ENCODE measurements at places on chromosomes 4 and X.
A peak's percentile ranks its signal among the peaks of the same experiment; 100 is the strongest.

GRCh38 chr4:14386196-14386595 is 616.1 kb upstream of the CPEB2 start:
- DNase-seq, result no peak

DNA sequence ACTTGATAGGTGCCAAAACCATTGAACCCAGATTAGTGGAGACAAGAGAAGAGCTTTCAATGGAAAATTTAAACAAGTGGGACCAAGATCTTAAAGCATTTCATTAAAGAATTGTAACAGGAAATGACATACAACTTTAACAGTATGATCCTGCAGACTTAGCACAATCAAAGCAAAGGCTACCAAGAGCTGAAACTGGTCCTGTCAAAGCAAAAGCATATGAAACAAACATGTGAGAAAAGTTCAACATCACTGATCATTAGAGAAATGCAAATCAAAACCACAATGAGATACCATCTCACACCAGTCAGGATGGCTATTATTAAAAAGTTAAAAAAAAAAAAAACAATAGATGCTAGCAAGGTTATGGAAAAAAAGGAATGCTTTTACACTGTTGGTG is 425.6 kb downstream of the IL1RAPL1 start:
- no peak for DNase-seq

- DNase-seq, result no peak
Observed at GRCh38 chrX:100647095-100647494, 3.1 kb downstream of the SRPX2 start.

DNA sequence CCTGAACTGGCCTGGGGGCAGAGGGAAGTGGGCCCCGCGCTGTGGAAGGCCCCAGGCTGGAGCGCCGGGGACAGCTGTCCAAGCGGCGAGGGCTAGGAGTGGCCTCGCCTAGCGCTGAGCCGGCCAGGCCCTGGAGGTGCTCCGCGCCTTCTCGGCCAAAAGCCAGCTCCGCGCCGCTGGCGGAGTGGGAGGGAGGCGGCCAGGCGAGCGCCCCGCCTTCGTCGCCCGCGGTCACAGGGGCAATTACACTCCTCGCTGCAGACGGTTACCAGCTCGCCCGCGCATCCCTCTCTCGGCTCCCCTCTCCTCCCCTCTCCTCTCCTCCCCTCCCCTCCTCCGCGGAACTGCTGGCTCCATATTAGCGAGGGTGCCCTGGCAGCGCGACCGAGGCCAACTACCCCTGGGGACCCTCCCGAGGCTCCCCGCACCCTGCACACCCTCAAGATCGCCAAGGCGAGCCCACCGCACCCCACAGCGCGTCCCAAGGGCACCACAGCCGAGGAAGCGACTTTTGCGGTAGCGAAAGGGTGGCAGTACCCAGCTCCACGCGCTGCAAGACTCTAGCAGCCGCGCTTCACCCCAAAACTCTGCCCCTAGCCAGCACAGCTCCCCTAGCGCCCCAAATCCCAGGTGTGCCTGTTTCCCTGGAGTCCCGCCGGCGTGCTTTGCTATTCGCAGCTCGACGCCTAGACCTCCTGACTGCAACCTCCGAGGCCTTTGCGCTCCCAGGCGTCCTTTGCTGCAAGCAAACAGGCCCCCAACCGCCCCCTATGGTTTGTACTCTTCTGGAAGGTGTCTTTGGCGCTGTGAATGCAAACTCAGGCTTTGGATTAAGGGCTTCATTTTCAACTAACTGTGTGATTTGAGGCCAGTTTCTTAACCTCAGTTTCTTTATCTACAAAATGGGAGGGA is 91.4 kb downstream of the BCOR start:
- DNase-seq, result no peak

DNA sequence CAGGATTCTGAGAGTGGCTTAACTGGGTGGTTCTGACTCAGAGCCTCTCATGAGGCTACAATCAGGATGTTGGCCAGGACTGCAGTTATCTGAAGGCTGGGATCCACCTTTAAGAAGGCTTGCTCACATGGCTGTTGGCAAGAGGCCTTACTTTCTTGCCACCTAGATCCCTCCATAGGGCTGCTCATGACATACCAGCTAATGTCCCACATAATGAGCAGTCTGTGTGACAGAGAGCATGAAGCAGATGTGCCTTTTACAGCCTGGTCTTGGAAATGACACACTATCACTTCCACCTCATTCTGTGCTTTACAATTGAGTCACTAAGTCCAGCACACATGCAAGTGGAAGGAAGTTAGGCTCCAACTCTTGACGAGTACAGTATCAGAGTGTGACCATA is 4.3 kb upstream of the RBM3 start:
- DNase-seq, result no peak

DNA sequence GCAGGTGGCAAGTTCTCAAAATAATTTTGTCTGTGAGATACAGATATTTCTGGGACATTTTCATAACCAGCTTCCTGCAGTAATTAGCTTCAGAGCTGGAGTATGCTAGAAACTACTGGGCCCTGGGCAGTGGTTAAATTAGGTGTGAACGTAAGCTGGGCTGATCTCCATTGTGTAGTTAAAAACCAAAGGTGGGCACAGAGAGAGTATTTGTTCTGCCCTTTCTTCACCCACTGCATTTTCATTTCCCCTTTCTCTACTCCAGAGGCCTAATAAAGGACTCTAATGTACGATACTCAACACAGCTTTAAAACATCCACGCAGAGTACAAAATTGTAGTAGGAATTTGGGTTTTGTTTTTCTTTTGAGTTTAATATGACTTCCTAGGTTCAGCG is 252.7 kb downstream of the SPRY1 start:
- DNase-seq, result no peak

- DNase-seq, result peak; percentile 53
Observed at GRCh38 chr4:47383829-47384427, 79.6 kb downstream of the COMMD8 start.

GRCh38 chr4:139210486-139210885 is 33.5 kb upstream of the ELF2 start:
- no peak for DNase-seq

GRCh38 chr4:48635310-48635709 is 144.8 kb downstream of the FRYL start:
- DNase-seq, result peak; percentile 10

DNA sequence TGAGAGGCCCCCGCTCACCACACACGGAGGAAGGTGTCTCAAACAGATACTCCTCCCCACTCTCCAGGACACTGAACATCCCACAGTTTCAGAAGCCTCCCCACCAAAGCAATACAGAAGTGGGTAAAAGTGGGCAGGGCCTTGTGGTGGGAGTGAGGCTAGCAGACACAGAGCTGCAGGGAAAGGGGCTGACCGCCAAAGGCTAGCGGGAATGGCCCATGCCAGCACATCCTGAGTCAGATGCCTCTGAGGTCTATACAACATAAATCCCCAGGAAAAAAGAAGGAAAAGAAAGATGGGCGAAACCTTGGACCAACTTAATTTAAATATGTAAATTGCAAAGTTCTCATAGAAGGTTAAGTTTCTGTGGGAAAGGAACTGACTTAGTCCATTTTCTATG is 21.9 kb upstream of the ARHGAP10 start:
- no peak for DNase-seq

GRCh38 chr4:67918428-67918827 is 34.6 kb upstream of the TMPRSS11D start:
- no peak for DNase-seq

DNA sequence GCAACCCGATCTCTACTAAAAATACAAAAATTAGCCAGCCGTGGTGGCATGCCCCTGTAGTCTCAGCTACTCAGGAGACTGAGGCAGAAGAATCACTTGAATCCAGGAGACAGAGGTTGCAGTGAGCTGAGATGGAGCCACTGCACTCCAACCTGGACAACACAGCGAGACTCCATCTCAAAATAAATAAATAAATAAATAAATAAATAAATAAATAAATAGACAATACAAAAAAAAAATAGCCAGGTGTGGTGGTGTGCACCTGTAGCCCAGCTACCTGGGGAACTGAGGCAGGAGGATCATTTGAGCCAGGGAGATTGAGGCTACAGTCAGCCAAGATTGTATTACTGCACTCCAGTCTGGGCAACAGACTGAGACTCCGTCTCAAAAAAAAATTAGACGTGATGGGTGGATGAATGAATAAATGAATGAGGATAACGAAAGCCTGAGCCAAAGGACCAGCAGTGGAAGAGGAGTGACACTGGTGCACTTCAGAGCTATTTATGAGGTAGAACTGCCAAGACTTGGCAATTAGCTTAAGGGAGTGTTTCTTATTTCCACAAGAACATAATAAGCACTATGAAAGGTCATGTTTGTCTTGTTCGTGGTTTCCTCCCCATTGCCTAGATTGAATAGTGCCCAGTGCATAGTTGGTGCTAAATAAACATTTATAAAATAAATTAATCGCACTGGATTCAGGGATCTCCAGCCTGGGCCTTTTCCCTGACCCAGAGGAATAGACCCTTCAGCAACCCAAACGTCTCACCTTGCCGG is 232.2 kb downstream of the IDS start:
- DNase-seq, result no peak
